ENCODE measurements at places on chromosomes 5 and 9.

DNA sequence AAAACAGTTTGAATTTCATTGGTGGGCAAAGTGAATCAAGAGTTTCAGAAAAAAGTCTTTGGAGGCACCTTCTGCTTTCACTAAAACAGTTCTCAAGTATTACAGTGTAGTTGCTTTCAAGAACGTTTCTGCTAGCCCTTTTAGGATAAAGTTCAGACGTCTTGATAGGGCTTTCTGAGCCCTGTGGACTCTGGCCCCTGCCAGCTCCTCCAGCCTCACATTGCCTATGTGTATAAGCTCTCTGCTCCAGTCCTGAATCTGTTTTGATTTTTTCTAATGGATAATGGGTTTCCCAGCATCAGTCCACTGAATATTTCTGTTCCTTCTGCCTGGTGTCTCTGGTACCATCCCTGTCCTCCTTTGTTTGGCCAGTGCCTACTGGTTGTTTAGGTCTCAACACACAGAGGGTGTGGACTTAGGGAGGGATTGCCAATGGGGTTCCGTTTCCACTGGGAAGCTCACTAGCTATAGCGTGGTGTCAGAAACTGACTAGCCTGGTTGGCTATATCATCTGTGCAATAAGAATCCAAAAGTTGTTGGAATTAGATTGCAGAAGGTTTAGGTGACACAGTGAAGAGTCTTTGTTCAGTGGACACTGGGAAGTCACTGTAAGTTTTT lies 26.4 kb downstream of the ARHGAP26 start:
- DNase-seq = no peak

DNA sequence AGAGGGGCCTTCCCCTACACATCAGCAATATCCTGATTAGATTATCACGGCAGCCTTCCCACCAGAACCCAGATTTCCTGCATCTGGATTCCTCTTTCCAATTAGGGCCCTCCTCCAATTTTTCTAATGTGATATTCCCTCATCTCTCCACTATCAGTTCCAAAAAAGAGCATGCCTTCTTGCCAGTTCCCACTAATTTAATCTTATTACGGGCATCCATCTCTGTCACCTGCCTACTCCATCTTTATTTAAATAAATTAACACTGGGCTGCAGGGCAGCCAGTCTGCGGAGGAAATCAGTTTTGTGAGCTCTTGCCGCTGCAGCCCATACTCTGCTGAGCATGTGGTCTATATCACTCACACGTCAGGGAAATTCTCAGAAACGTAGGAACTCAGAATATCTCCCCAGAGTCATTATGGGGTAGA lies 16.6 kb upstream of the FBP2 start:
- no peak for DNase-seq

- DNase-seq = no peak
Measured at GRCh38 chr5:167348980-167349379, 942.5 kb upstream of the WWC1 start.

DNA sequence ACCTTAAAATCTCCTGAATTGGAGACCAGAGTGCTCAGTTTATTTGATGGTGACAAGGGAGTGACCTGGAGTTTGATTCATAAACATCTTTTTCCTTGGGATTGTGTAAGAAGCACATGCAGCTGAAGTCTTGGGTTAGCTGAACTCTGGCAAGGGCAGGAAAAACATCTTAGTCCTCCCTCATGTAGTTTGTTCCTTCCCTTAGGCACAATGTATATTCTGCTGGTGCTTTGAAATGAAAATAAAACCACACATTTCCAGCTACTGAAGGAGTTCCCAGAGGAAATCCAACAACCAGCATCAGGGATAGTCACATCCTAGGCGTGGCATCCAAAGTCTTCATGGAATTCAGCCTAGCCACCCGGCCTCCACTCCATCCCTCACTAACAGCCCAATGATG lies 95.2 kb upstream of the PAPPA start:
- DNase-seq = no peak

- DNase-seq = no peak
Measured at GRCh38 chr9:74551266-74551665, 54.1 kb downstream of the RORB start.

DNA sequence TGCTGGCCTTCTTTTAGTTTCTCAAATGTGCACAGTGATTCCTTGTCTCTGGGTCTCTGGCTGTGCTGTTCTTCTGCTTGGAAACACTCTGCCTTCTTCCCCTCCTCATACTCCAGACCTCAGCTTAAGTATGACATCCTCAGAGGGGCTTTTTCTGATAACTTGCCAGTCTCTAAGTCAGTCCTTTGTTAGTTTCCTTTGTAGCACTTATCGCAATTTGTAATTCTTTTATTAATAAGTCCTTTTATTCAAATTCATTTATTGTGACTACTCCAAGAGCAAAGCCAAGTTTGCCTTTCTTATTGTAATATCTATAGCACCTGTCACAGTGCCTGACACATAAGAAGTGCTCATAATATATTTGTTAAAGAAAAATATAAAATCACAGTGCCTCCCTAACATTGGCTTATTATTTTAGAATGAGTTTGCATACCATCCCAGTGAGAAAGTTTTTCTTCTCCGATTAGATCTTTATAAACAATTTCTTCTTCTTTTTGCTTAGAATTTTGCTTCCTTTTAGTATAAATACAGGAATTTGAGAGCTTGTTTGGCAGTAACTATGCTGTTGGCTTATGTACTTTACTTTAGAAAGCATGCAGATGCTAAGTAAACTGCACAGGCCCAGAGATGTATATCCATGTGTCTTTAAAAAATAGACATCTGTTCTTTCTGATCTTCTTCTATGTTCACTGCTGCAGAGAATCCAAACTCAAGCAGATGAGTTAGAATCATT lies 198.0 kb downstream of the GAS1 start:
- no peak for DNase-seq

DNA sequence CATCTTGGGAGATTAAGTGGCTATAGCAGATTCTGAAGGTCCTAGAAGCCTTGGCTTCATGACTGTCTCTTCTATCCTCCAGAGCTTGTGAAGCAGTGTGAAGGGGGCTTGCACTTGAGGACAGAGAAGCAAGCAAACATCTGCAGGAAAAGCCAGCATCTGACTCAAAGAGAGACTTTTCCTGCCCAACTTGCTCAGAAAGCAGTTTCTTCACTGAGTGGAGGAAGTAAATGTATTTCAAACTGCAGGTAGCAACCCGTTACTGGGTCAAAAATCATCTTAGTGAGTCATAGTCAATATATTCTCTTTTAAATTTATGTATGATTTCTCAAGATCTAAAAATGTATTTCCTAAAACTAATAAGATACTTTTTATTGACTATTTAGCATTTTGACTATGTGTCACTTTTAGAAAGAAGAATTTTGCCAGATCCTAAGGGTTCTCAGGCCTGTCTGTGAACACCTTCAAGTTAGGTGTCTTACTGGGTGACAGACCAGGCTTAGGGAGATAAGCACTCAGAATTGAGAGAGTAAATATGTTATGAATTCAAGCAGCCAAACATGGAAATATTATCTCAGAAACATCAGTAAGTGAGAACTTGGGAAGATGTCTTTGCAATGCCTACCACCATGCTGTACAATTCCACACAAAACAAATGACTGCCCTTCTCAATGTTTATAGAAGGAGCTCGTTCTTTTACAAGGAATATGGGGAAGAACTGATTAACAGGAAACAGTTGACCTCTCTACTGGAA lies 72.6 kb upstream of the DMAC1 start:
- DNase-seq = no peak

- no peak for DNase-seq
Measured at GRCh38 chr9:107707428-107707837, 217.9 kb upstream of the KLF4 start.

- no peak for DNase-seq
Measured at GRCh38 chr5:59732301-59732700, 161.2 kb downstream of the PDE4D start.

DNA sequence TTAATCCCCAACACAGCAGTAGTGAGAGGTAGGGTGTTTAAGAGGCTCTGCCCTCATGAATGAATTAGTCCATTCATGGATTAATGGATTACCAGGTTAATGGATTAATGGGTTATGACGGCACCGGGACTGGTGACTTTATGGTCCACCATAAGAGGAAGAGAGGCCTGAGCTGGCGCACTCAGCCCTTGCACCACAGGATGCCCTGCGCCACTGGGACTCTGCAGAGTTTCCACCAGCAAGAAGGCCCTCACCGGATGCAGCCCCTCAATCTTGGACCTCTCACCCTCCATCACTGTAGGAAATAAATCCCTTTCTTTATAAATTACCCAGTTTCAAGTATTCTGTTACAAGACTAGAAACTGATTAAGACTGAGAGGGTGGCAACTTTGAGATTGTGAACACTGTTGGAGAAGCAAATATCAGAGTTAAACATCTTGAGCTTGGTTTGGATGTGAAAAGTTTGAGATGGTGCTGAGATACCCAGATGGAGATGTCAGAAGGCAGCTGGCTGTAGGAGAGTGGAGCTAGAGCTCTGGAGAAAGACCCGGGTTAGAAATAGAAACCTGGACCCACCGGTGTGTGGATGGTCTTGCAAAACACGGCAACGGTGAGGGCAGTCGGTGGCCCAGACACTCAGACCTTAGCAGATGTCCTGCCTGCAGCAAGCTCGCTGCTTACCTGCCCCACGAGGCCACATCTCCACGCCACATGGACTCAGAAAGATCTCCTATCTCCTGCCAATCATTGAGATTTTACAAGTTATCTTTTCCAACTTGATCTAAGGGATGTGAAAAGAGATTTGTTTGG lies 98.8 kb downstream of the HSD17B3 start:
- DNase-seq = no peak

GRCh38 chr5:51465165-51465564 lies 81.9 kb downstream of the ISL1 start:
- no peak for DNase-seq

DNA sequence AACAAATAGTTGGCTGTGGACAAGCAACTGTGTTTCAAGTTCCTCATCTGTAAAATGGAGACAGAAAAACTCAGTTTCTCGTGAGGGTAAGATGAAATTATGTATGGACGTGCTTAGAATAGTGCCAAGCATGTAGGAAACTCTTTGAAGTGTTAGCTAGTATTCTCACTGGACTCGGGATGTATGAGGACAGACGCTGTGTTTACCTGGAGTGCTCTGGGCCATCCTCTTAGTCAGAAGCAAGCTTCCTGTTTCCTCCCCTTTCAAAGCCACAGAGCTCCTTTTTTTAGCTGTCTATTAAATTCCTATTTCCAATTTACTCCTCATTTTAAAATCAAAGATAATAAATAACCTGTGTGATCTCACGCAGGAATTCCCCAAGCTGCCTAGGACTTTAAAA lies 23.8 kb upstream of the IQGAP2 start:
- DNase-seq = no peak

DNA sequence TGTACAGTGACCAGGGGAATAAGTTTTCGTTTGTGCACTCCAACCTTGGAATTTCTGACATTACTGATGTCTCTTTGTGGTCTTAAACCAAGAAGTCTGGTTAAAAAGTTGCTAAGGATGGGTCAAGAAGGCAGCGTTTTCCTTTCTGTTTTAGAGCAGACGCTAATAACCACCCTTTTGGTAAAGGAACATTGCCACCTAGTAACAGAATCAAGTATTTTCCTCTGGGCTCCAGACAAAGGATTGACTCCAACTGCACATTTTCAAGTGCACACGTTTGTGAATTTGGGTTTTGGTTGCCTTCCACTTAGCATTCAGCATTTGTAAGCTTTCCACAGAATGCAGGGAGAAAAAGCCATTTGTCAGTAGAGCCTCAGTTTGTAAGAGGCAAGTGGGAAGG lies 22.2 kb upstream of the CEP78 start:
- DNase-seq = no peak

GRCh38 chr5:62330302-62330701 lies 24.3 kb downstream of the KIF2A start:
- DNase-seq = no peak

- no peak for DNase-seq
Measured at GRCh38 chr9:125633116-125633745, 73.8 kb downstream of the MAPKAP1 start.

DNA sequence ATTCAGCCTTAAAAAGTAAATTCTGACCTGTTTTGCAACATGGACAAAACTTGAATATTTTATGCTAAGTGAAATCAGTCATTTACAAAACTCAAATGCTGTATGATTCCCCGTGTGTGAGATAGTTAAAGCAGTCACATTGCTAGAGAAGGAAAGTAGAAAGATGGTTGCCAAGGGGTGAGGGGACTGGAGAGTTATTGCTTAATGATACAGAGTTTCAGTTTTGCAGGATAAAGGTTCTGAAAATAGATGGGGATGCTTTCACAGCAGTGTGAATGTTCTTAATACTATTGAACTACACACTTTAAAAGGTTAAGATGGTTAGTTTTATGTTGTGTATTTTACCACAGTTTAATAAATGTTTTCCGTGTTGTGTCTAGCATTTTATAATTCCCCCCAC lies 51.2 kb downstream of the SGCD start:
- DNase-seq = no peak

DNA sequence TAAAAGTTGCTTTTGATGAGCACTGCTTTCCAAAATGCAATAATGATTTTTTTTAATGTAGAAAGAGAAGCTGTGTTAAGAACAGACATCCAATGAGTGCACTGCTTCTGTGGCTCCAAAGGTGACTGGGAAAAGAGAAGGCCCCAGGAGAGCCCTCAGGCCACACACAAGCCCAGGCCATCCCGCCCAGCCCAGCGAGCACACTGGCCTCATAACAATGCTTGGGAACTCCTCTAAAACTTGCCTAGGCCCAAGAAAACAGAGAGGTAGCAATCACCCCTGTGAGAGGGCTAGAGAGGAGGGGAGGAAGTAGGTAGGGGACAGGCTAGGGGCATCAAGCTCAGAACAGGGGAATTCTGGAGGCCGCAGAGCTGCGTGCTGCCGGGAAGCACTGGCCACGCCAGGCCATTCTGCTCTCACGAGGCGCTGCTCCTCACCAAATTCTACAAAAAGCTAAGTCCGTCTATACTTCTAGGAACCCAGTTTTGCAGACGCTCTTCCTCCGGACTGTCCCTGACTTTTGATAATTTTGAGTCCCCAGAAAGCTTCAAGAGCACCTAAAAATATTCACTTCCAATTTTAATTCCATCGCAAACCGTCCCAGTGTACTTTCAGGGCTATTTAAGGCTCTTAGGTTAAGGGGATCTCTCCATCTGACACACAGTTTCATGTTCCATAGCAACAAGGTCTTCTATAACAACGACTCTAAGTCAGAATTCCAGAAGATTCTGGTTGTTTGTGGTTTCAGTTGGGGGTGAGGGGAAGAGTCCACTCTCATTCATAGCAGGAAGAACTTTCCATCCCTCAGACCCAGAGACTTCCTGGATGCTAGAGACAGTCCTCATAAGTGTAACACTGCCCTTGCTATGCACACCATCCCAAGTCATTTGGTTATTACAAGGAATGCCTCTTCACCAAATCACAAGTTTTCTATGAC lies 51.0 kb downstream of the HABP4 start:
- DNase-seq = no peak

- no peak for DNase-seq
Measured at GRCh38 chr9:127177231-127177630, 54.8 kb upstream of the ANGPTL2 start.

DNA sequence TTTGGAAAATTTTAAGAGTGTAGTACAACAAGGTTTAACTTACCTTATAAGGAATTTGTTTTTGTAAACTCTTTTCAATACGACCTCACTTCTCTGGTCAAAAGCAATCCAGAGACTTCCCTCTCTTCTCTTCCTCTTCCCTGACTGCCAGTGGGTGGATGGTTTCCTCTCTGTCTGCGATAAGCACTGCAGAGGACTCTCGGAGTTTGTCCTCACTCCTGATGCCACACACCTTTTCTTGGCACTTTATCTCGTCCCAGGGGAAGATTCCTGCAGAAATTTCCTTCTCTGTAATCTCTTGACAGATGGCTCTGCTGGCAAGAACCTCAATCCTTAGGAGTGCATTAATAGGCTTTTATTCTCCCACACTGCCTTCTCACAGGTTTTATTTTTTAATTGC lies 641.6 kb downstream of the NR2F1-AS1 start:
- DNase-seq = no peak

- no peak for DNase-seq
Measured at GRCh38 chr9:115674091-115674490, 479.5 kb upstream of the PAPPA start.

- no peak for DNase-seq
Measured at GRCh38 chr5:159785656-159786055, 130.6 kb upstream of the ADRA1B start.

Data from activated T-helper 1 cell treated with anti-CD3 and anti-CD28 coated beads, Interleukin-2, amount 50 U/mL, for 16 hours (primary cell).